ENCODE measurements at places on chromosomes 2 and 18.

- DNase-seq: no peak
Measured at GRCh38 chr2:157444641-157445040, 752 bp upstream of the CYTIP start.

DNA sequence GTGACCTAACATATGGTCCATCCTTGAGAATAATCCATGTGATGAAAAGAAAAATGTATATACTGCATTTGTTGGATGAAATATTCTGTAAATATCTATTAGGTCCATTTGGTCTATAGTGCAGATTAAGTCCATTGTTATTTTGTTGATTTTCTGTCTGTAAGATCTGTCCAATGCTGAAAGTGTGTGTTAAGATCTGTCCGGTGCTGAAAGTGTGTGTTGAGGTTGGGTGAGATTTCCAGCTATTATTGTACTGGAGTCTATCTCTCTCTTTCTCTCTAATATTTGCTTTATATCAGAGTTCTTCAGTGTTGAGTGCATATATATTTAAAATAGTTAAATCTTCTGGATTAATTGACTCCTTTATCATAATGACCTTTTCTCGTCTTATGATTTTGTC lies 828.8 kb upstream of the CRIM1 start:
- no peak for DNase-seq

- DNase-seq: no peak
Measured at GRCh38 chr2:138486363-138487198, 15.0 kb upstream of the SPOPL start.

GRCh38 chr2:115568643-115569042 lies 1126.2 kb downstream of the DPP10 start:
- no peak for DNase-seq

- DNase-seq: no peak
Measured at GRCh38 chr2:218812861-218813260, 18.7 kb downstream of the PRKAG3 start.

GRCh38 chr2:70964133-70964532 lies 14.3 kb upstream of the ANKRD53 start:
- no peak for DNase-seq

- DNase-seq: no peak
Measured at GRCh38 chr2:146917431-146918042, 927.3 kb upstream of the ACVR2A start.

GRCh38 chr2:112891385-112891831 lies 19.6 kb upstream of the IL37 start:
- DNase-seq: no peak

GRCh38 chr2:154324601-154325000 lies 373.9 kb upstream of the KCNJ3 start:
- DNase-seq: no peak

DNA sequence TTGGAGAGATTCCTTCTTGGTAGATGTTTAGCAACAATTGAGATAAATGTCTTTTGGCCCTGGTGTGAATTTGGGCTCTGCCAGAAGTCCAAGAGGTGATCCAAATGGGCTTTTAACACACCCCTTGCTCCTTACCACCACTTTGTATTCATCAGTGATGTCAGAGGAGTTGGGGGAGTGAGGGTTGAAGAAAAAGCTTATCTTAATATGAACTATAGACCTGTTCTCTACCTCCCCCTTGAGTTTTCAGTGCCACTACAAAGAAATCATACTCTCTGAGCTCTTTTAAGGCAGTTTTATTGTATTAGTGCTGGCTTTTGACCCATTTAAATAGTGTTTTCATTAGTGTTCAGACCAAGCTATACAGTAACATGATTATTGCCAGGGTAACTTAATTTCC lies 229.1 kb downstream of the PHLPP1 start:
- no peak for DNase-seq

DNA sequence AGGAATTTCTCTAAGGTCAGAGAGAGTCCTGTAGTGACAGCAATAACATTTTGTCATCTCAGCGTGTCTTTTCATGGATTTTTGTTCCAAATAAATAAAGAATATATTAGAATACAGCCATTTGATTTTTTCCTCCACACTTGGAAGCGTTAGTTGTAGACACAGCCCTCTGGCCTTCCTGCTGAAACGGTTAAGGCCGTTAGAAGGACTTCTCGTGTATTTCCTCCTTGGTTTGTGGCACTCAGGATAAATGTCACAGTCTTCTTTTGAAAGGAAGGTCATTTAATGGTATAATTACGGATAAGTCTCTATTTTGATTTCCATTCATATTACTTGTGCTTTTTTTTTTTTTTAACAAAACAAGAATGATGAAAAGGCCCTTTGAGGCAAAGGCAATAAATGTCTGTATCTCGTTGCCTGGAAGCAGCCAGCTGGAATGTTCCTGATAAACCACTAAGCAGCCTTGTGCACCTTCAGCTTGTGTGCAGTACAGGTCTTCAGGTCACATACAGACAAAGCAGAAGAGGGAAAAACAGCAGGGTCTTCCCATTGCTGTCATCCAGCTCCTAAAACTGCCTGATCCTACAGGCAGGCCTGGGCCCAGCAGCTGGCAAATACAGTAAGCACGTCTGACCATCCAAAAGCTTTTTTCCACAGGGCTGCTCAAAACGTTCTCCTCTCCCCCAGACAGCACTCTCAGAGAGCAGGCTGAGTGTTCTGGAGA lies 14.4 kb downstream of the EFR3B start:
- DNase-seq: no peak

GRCh38 chr2:132387126-132387525 lies 29.5 kb upstream of the GPR39 start:
- no peak for DNase-seq

GRCh38 chr2:44016282-44016681 lies 20.5 kb upstream of the LRPPRC start:
- no peak for DNase-seq

DNA sequence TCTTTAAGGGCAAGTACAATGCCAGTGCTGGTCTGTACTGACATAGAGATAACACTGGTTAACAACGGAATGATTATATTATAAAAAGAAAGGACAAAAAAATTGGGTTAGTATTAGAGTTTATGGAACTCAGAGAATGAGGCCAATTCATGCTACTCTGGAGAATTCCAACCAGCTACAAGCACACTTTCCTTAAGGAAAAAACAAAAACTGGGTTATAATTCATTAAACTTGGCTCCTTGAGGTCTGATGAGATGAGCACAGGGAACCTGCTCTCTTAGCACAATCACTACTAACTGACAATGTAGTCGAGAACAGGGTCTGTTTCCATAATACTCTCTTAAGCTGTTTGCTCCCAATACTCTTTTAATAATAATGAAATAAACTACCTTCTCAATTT lies 165.3 kb downstream of the NRXN1 start:
- DNase-seq: no peak

- DNase-seq: no peak
Measured at GRCh38 chr2:234679301-234679740, 182.4 kb upstream of the ARL4C start.

GRCh38 chr18:3654442-3655253 lies 204.7 kb downstream of the TGIF1 start:
- no peak for DNase-seq

- DNase-seq: no peak
Measured at GRCh38 chr2:241564596-241565410, 6.3 kb downstream of the BOK start.

- DNase-seq: no peak
Measured at GRCh38 chr2:231523451-231524285, 6.6 kb downstream of the NMUR1 start.

DNA sequence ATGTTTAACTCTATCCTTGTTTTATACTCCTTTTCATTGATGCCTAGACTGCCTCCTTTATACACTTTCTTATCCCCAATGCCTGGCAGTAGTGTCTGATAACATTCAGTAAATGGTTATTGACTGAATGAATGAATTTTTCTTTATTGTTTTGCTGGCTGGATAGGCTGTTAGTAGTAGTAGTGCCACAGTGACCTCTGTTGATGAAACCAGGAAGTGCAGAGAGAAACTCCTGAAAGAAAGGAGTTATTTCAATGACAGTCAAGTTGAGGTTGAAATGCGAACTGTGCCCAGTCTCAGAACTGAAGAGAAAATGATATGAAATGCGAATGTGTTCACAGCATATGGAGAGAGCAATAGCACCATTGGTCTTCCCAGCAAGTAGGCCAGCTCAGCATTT lies 26.8 kb upstream of the SLC9A2 start:
- DNase-seq: peak; percentile 23

DNA sequence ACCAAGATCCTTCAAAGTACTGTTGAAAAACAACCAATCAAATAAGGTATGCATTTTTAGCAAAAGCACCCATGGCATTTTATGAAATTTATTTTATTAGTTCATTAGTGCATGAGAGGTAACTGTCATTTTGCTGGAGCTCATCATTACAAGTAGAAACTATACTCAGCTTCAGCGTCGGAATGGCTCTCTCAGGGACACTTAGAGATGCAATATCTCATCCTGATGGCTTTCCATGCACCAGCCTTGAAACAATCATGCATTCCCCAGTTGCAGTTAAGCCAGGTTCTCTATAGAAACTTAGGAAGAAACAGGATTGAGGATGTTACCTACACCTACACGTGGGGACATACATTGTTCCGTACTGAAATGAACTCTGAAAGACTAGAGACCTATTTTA lies 219.5 kb downstream of the GALR1 start:
- DNase-seq: no peak

DNA sequence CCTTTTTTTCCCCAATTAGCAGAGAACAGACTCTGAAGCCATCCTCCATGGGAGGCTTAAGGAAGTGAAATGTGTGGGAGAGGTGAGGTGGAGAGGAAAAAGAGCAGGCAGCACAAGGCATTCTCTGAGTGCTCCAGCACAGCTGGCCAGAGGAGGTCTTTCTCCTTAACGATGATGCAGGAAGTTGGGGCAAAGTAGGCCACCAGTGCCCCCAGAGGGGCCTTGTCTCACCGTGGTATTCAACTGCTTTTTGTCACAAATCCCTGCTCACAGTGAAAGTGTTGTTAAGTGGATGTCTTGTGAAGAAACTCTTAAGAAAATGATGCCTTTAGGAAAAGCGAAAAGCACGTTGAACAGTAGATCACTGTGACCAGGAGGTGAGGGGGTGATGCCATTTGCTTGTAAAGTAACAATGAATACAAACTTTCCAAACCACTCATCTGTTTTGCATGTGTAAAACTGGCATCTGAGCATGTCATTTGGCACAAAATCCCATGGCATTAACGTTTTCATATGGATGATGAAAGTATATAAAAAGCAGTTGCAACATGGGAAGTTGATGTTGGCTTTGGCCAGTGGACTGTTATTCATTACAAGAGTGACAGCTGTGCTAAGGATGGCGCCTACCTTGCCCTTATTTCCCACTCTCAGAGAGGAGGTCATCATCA lies 49.2 kb upstream of the CDC42EP3 start:
- DNase-seq: no peak

Data from NCI-H774 (cell line).